RCC 7860 (cell line): ENCODE measurements at places on chromosomes 4 and X.
A peak's percentile ranks its signal among the peaks of the same experiment; 100 is the strongest.

DNA sequence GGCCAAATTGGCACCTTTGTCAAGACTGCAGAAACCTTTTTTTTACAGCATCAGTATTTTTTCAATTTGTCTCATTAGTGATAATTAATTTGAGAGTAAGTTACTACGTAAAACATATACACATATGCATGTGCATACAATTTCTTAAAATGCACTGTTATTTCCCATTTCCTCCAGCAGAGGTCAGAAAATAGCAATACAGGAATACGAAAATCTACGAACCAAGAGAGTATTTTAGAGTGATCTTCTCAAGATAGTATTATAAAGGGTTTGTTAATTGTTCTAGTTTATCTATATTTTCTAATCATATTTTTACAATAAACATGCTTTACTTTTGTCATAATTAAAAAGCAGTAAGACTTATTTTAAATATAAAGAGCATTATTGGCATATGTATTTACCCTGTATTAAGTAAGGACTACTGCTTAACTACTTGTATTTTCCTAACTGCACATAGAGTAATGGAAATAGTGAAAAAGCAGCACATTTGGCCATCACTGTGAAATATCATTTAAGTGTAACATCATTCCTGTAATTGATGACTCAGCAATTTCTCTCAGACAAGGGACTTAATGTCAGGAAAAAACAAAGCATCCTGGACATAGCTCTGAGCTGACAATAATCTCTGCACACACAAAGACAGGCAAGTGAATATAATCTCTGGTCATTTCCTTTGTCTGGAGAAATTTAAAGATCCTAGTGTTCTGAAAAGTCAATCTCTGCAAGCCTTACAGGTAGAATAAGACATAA lies 45.6 kb downstream of the MAOB start:
- DNase-seq, result peak; percentile 11

- DNase-seq, result peak; percentile 60
These were observed 130.8 kb downstream of the PPARGC1A start for GRCh38 chr4:23759066-23759465.

DNA sequence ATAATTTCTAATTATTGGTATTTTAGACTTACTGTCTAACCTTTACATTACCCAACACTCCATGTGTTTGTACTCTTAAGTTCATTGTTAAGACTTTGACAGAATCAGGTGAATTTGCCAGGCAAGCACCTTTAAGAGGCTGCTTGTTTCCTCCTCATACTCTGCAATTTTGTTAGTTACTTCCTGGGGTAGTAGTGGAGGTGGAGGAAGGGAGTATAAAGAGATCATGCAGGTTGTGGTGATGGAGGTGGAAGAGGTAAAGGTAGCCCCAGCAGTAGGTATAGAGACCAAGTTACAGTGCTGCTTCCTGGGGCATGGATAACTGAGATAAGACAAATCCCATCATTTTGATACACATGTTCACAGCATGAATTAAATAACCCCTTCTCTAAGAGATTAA lies 6.7 kb downstream of the WDR44 start:
- no peak for DNase-seq

- DNase-seq, result no peak
These were observed 34.2 kb downstream of the ARAP2 start for GRCh38 chr4:36209941-36210649.

GRCh38 chrX:40007131-40007755 lies 90.5 kb downstream of the BCOR start:
- DNase-seq, result no peak

DNA sequence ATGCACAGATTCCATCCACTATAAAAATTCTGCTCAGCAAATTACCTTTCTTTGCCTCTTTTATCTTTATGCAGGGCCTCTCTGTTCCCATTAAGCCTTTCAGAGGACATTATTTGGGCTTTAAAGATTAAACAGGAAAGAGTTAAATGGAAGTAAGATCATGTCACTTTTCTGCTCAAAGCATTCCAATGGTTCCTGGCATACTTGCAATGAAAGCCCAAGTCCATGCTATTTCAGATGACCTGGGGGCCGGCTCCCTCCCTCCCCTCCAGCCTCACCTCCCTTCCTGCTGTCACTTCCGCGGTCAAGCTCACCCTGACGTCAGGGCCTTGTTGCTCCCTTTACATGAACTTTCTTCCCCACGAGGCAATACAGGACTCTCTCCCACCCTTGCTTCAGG lies 125.5 kb downstream of the C4orf51 start:
- peak; percentile 58 for DNase-seq

DNA sequence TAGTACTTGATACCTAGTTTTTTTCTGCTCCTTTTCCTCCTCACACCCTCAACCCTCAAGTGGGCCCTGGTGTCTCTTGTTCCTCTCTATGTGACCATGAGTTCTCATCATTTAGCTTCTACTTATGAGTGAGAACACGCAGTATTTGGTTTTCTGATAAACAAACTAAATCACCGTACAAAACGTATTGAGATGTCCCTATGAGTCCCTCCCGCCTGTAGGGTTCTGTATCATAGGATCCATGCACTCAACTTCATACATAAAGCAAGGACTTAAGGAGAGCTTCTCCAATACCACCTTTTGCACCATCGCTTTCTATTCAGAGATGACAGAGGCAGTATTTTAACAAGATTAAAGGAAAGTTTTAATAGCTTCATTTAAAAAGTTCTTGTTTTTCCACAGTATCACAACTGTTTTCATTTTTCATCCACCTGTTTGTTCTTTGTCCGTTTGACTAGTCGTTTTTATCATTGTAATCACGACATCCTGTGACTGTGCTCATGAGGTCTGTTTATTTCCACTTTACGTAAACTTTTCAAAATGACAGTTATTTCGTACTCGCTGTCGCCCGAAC lies 457 bp upstream of the RAB9A start:
- no peak for DNase-seq

DNA sequence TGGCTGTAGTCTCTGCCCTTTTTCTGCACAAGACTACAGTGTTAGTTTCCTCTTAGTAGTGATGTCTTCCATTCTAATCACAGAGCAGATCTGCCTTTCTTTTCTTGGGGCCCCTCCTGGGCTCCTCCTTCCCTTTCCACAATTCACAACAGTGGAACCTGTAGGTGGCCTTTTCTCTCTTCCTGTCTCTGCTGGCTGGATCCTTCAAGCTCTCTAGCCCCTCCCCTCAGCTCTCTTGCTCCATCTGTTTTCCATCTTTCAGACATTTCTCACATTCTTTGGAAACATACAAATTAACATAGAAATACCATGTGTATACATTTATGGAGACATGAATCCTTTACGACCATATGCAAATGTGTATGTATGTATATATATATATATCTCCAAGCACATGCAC lies 304 bp upstream of the SPIN2A start:
- DNase-seq, result no peak

DNA sequence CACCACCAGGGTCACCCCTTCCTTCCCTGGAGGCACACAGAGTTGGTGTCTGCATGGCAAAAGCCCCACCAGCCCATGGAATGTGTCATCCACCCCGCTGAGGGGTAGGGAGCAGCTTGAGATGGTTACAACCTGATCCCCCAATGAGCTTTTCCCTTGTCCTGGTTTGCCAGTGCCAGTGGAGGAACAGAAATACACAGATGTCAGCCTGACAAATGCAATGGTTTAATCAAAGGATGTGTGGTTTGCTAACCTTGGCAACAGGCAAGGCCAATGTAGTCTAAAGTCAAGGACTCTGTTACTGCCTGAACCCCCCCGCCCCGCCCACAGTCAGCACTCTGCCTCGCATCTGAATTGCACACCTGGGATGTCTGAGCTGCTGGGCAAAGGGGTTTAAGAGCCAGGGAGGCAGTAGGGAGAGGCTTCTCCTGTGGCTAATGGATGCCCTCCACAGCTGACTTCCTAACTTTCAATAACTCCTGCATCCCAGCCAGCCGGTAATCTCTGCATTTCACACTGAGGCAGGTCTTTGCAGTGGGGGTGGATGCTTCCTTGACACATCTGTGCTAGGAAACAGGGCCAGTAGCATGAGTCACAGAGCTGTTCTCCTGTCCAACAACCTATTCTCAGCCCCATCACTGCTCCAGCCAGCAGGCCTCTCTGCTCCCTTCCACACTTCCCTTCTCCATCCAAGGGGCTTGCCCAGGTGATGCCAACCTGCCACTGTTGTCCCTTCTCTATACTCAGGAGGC lies 137.5 kb downstream of the AMMECR1 start:
- peak; percentile 49 for DNase-seq

- DNase-seq, result no peak
These were observed 81.7 kb downstream of the SLC10A7 start for GRCh38 chr4:146439999-146440398.

DNA sequence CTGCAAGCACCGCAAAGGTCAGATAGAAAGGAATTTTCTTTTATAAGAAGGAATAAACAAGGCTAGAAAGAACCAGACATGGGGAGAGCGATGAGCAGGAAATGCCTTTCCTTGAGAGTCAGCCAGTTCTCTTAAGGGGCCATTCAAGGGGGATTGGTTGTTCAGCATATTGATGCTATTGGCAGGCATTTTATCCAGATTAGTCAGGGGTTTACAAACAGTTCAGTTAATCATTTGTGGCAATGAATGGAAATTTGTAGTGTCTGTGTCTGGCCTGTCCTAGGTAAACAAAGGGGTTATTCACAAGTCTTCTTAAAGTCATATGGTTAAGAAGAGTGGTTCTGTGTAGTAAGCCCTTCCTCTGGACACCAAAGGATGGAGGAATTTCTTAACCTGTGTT lies 184.7 kb upstream of the FRMPD4 start:
- DNase-seq, result peak; percentile 46

DNA sequence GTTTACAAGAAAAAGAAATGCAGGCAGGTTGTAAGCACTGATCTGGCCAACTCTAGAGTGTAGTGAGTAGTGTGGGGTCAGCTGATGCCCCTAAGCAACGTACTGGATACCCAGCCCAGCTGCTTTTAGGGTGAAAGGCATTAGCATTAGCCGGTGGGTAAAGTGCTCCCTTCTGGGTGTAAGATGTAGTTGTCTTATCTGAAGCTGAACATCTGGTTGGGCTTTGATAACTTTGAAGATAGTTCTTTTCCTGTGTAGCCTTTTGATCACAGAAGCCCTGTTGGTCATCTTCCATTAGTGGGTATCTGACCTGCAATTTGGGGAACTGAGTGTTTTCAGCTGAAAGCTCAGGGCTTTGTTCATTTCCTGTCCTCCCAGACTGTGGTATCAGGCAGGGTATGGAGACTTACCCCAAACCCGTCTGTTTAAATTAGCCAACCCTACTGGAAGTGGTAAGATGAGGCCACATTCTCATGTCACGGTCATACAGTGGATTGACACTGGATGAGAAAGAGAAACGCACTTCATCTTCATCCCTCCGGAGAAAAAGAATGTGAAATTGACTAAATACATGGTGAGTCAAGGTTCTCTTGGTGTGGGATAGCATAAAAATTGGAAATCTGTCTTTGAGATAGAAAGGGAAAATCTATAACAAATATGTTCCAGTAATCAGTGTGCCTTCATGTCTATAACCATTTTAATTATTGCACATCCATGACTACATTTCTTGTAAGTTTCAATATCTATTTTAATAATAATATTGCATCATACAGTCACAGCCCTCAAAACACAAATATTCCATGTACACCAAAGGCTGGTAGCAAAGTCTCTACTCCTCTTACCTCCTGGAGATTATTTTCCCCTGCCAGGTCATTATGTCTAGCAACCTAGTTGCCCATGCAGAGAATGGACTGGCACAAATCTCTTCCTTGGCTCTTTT lies 8.7 kb downstream of the RHOH start:
- DNase-seq, result no peak

GRCh38 chr4:69617083-69617694 lies 22.3 kb downstream of the UGT2A2 start:
- peak; percentile 34 for DNase-seq
